ENCODE measurements at places on chromosomes 5 and 9.

- DNase-seq, result no peak
Measured at GRCh38 chr9:70222354-70222753, 36.4 kb upstream of the SMC5 start.

- no peak for DNase-seq
Measured at GRCh38 chr9:126591922-126592321, 21.8 kb upstream of the LMX1B start.

- no peak for DNase-seq
Measured at GRCh38 chr5:151683986-151684588, 2.6 kb downstream of the SPARC start.

DNA sequence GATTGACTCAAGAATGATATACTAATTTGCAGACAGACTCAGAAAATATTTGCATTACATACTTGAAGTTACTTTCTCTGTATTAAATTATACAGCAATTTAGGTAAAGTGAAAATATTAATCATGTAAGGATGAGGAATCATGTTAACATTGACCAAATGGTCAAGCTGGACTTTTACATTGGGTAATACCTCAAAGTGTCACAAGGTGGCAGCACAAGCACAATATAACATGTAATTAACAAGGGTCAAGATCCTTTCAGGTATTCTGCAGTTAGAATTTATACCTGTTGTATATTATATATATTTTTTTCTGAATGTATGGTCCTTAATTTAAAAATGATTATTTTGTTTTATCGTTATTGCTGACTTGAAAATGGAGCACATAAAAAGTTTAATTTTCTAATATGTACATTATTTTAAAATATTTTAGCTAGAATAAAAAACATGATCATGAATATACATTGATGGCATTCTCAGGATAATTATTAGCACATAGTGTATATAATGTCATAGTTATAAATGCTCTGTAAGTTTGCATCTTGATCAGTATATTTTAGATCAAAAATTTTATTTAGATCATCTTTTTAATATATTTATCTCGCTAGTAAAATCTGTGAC, 8.6 kb downstream of the HAPLN1 start:
- DNase-seq, result peak; percentile 41

GRCh38 chr5:132089363-132089762, 15.8 kb downstream of the CSF2 start:
- no peak for DNase-seq

GRCh38 chr9:99433095-99433494, 211.0 kb downstream of the SEC61B start:
- no peak for DNase-seq

- no peak for DNase-seq
Measured at GRCh38 chr9:131712151-131712716, 27.6 kb downstream of the RAPGEF1 start.

GRCh38 chr9:107176436-107177151, 106.5 kb upstream of the RAD23B start:
- DNase-seq, result no peak

- DNase-seq, result peak; percentile 63
Measured at GRCh38 chr9:69036309-69036708, 757 bp downstream of the FXN start.

DNA sequence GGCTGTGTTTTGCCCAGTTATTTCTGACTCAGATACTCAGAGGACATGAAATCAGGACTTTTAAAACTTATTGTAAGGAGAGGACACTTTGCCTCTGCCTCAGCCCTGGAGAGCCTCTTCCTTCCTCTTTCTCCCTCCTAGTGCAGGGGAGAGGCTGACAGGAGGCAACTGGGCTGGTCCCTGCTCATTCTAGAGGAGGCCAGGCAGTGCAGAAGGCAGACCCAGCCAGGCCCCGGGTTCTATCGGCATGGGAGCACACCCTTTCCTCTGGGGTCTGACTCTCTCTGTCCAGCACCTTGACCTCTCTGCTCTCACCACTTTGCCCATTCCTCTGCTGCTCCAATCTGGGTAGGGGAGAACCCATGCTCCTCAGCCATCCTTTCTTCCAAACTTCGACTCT, 16.0 kb upstream of the SMIM32 start:
- no peak for DNase-seq

- DNase-seq, result no peak
Measured at GRCh38 chr9:136297016-136297691, 6.7 kb downstream of the CCDC187 start.

DNA sequence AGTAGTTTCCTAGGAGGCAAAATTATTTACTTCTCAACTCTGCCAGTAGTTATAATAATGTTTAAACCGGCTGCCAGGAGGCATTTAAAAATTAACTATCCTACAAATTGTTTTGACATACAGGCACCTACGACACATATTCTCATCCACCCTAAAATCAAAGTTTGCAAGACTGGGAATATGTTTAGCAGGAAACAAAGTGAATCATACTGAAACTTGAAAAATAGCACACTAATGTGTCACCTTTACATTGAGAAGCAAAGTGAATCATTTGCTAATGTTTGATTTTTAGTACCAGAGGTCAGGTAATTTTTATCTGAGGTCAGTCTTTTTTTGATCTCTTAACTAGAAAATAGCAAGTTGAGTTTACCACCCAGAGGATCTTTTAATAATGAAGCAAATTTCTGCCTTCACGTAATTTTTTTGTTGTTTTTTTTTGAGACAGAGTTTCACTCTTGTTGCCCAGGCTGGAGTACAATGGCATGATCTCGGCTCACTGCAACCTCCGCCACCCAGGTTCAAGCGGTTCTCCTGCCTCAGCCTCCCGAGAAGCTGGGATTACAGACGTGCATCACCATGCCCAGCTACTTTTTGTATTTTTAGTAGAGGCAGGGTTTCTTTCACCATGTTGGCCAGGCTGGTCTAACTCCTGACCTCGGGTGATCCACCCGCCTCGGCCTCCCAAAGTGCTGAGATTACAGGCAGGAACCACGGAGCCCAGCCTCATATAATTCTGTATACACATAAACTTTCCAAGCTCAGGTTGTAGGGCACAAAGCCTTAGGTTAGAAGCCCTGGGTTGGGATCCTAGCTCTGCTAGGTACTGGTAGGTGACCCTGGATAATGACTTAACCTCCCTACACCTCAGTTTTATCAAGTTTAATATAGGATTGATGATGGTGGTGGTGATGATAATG, 124.3 kb downstream of the UGCG start:
- peak; percentile 40 for DNase-seq

DNA sequence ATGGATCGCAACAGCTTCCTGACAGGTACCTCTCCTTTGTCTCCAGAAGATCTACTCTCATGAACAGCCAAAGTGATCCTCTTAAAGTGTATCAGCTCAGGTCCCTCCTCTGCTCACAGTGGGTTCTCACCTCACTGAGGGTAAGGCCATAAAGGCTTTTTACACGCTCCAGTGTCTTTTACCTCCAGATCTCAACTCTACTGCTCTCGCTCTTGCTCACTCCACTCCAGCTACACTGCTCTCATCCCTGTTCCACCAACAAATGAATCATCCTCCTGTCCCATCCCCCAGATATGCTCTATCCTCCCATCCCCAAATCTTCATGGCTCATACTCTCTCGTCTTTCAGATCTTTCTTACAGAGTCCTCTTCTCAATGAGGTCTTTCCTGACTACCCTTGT, 248.6 kb upstream of the EFNA5 start:
- no peak for DNase-seq

- no peak for DNase-seq
Measured at GRCh38 chr5:2751592-2752021, at the start of gene IRX2. Gene IRX2, minus strand, starts transcription at chr5:2751677. Its CDS starts 264 bp downstream, at chr5:2751413.

GRCh38 chr5:133669472-133669871, 57.1 kb upstream of the FSTL4 start:
- no peak for DNase-seq

GRCh38 chr9:77816641-77817341, 168.7 kb upstream of the GNA14 start:
- no peak for DNase-seq

- no peak for DNase-seq
Measured at GRCh38 chr5:83891261-83891660, 170.6 kb upstream of the HAPLN1 start.

GRCh38 chr5:164306662-164307061, 801.2 kb downstream of the MAT2B start:
- DNase-seq, result no peak

DNA sequence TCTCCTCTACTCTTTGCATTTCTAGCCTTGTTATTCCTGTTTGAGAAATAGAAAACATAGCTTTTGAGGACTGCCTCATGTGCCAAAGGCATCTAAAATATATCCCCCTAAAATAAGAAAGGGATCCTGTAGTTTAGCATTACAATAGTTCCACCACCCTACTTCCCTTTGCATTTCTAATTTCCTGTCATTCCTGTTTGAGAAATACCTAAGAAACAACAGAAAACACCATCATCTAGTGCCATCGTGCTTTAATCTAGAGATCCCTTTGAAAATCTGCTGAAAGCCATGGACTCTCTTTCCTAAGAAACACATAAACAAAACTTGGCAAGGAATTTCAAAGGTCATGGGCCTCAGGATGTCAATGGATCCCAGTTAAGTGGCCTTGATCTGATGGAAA, 7.5 kb downstream of the CLK4 start:
- DNase-seq, result no peak

GRCh38 chr5:28512648-28513047, 1474.3 kb upstream of the CDH9 start:
- no peak for DNase-seq

- peak; percentile 42 for DNase-seq
Measured at GRCh38 chr5:89232139-89232603, 349.2 kb upstream of the MEF2C start.

DNA sequence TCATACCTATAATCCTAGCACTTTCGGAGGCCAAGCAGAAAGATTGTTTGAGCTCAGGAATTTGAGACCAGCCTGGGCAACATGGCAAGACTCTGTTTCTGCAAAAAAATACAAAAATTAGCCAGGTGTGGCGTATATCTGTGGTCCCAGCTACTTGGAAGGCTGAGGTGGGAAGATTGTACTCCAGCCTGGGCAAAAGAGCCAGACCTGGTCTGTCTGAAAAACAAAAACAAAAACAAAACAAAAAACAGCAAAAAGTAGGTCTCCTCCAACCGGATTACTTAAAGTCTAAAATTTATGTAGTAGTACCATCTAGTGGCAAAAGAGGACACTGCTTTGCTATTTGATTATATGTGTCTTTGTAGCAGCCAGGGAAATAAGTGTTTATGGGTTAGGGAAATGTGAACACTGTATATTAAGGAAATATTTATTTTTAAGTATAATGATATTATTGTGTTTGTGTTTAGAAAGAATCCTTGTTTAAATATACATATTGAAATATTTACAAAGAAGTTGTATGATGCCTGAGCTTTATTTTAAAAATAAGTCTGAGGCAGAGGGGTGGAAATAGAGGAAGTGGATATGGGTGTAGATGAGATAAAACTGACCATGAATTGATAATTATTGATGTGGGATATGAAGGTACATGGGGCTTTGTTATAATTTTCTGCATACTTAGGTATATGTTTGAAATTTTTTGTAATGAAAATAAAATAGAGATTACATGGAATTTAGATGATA, 20.0 kb downstream of the APC start:
- DNase-seq, result peak; percentile 46

GRCh38 chr9:74499111-74499601, 2.0 kb downstream of the RORB start:
- peak; percentile 17 for DNase-seq

DNA sequence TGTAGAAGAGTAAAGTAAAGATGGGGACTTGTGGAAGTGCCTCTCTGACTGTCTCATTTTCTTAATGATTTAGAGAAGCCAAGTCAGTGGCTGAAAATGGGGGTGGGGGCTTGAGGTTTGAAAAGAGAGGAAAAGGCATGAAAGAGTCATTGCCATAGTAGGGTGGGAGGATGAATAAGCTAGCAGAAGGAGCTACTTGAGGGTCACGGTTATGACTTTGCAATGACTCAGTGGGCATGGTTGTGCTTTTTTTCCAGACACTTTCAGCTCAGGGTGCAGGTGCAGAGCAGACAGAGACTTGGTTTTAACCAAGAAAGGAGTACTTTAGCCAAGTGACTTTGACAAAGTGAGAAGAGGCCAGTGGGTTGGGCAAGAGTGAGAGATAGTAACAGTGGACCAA, 117.8 kb downstream of the PTTG1 start:
- DNase-seq, result no peak

DNA sequence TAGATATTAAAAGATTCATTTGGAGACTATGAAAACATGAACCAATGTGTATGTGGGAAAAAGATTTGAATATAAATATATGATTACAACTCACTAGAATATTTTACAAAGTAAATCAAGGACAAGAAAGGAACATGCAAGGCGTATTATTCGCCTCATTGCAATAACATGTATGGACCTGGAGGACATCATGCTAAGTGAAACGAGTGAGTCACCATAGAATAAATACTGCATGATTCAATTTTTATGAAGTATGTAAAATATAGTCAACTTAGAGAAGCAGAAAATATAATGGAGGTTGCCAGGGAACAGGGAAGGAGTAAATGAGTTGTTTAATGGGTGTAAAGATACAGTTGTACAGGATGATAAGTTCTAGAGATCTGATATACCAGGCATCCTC, 4.9 kb downstream of the TXNDC8 start:
- DNase-seq, result no peak

GRCh38 chr9:34547960-34548611, 25.3 kb upstream of the ENHO start:
- DNase-seq, result peak; percentile 77

GRCh38 chr5:57476601-57477056, 6.0 kb downstream of the ACTBL2 start:
- no peak for DNase-seq

DNA sequence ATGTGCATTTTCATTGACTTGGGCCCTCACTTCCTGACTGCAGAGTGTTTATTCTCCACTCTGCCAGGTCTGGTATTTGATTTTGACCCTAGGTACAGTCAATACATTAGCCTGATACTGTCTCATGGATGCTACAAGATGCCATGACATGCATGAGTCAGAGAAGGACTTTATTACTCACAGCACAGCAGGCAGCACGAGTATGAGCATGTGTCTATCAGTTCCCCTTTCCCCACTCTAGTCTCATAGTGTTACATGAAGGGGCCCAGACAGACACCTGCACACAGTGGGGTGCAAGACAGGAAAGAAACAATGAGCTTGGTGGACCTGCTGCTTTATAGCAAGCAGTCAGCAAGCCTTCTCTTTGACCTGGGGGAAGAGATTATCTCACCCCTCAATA, 19.6 kb downstream of the ITGA2 start:
- peak; percentile 20 for DNase-seq

DNA sequence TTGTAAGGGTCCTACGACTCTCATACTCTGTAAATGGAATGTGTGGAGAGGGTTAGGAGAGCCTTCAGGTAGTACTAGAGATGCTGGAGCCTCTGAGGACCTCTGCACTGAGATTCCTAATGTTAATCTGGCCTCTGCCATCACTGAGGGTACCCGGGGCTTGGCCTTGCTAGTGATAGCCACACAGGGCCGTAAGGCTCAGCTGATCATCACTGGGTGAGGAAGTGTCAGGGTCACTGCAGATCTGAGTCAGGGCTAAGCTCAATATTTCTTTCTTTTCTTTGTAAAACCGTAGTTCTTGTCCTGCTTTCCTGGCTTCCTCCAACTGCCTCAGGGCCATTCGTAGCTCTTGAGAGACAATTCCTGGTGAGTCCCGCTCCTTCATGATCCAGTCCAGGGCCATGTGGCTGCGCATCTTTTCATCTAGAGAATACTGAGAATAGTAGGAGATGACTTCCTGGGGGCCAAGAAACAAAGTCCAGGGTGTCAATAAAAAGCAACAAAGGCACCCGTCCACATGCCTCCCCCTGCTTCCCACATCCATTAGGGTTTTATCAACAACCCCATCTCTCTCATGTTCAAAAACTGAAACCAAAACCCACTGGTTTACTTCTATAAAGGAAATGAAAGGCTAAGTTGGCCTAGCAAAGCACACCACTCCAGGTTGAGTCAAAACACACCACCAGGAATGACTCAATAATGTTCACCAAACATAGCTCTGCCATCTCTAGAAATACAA, 47.7 kb downstream of the LIX1 start:
- DNase-seq, result peak; percentile 70

GRCh38 chr9:9061627-9062026, 1262.0 kb upstream of the DMAC1 start:
- DNase-seq, result no peak
